ENCODE measurements at places on chromosomes 6 and 20.

GRCh38 chr6:75334266-75335040 is 49.9 kb upstream of the TMEM30A start:
- DNase-seq, result peak; percentile 57

DNA sequence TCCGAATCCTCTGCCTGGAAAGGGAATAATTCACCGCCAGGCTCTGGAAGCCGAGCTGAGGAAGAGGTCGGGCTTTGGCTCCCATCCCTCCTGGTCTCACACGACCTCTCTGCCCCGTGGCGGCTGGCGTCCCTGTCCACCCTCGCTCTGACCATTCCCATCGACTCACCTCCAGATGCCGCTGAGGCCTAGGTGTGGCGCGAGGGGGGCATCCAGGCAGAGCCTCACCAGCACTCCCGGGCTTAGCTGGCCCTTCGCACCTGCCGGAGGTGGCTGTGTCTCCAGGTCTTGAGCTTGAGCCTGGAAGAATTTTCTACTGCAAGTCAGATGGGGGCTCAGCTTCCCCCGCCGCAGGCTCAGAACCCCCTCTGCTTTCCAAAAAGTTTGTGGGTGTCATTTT is 28.5 kb upstream of the SMOC2 start:
- no peak for DNase-seq

DNA sequence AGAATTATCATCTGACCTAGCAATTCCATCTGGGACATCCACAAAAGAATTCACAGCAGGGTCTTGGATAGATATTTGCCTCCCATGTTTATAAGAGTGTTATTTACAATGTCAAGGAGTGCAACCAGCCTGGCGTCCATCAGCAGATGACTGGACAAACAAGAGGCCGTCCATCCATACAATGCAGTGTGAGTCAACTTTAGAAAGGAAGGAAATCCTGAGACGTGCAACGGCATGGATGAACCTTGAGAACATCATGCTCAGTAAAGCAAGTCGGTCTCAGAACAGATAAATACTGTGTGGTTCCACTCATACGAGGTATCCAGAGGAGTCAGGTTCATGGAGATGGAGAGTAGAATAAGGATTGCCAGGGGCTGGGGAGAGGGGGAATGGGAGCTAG is 46.4 kb downstream of the FOXF2 start:
- DNase-seq, result no peak

- DNase-seq, result no peak
These were observed 68.0 kb upstream of the HIVEP1 start for GRCh38 chr6:11944111-11944510.

GRCh38 chr6:122641819-122642218 is 31.6 kb downstream of the PKIB start:
- DNase-seq, result no peak

DNA sequence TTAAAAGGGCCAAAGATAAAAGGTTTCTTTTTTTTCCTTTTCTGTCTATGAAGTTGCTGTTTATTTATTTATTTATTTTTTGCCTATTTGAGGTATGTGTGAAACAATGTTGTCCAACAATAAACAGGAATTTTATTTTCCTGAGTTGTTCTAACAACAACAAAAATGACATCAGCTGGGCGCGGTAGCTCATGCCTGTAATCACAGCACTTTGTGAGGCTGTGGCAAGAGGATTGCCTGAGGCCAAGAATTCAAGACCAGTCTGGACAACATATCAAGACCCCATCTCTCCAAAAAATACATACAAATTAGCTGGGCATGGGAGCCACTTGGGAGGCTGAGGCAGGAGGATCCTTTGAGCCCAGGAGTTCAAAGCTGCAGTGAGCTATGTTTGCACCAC is 44.1 kb downstream of the MGME1 start:
- DNase-seq, result no peak

GRCh38 chr20:45827712-45828111 is 600 bp upstream of the TNNC2 start:
- no peak for DNase-seq

DNA sequence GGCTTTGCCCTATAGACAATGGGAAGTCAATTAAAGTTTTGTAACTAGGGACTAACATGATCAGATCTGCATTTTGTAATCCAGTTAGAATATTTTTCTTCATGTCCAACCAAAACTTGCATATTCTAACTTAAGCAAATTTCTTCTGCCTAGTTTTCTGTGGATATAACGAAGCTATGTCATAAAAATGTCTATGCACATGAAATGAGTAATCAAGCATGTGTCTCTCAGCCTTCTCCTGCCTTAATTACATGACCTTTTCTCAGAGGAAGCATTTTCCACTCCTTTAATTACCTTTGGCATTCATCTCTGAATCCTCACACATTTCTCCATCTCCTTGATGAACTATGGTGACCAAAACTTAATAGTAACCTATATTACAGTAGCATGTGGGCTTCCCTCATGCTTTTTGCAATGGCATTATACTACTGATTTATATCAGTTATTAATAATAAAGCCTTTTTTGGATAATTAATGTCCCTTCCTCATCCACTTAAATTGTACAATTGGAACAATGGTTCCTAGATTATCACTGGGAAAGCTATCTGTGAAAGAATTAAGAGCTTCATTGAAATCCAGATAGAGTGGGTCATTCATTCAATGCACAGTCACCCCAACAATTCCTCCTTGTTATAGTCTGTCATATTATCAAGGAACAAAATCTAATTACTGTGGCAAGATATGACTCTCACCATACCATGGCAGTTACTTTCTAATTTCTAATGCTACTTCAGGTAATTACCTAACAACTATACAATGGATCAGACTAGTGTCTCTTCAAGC is 19.1 kb upstream of the FBXO9 start:
- DNase-seq, result no peak

DNA sequence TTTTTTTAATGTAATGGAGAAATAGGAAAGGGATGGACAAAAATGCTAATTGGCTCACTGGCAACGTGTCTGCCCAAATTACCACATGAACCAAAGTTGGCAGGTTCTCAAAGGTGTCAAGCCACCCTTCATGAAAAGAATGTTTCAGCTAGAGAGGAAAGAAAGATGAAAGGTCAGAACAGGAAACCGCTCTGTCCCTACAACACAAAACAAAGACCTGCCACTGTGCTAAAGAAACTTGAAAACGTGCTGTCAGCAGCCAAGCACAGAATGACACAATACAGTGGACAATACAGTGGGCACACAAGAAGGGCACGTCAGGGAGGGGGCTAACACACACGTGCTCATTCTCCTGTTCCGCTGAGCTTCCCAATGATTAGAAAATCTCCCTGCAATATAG is 4.9 kb downstream of the PREP start:
- no peak for DNase-seq

GRCh38 chr6:26536571-26537159 is 1.5 kb upstream of the HMGN4 start:
- peak; percentile 55 for DNase-seq

DNA sequence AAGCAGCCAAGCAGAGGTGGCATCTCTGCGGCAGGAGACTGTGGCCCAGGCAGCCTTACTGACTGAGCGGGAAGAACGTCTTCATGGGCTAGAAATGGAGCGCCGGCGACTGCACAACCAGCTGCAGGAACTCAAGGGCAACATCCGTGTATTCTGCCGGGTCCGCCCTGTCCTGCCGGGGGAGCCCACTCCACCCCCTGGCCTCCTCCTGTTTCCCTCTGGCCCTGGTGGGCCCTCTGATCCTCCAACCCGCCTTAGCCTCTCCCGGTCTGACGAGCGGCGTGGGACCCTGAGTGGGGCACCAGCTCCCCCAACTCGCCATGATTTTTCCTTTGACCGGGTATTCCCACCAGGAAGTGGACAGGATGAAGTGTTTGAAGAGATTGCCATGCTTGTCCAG is 5.9 kb upstream of the PHF1 start:
- DNase-seq, result no peak

GRCh38 chr20:46939031-46939965 is 44.7 kb downstream of the EYA2 start:
- no peak for DNase-seq
